Dermis microvascular lymphatic vessel endothelial cell (primary cell): ENCODE measurements at places on chromosomes 4 and X. TPM values are rescaled to one million over a fixed set of nuclear protein-coding genes. Genes with fewer than 3 reads are reported as not detected.

The BMPR1B gene
- total RNA-seq, result 0.38 and 0.51 TPM in 2 replicates

The CD40LG gene
- total RNA-seq, result not detected in 2 replicates

The CCDC110 gene
- total RNA-seq, result 0.13 and 0.25 TPM in 2 replicates

The RAI2 gene
- 1.2 and 3.3 TPM in 2 replicates for total RNA-seq

The TMPRSS11B gene
- not detected in 2 replicates for total RNA-seq

The RBM46 gene
- total RNA-seq, result not detected in 2 replicates

The SAGE1 gene
- total RNA-seq, result not detected in 2 replicates

The HDX gene
- 4.1 and 6.1 TPM in 2 replicates for total RNA-seq

The REELD1 gene
- not detected in 2 replicates for total RNA-seq

The INPP4B gene
- total RNA-seq, result 19.1 and 24.7 TPM in 2 replicates

The ADGRL3 gene
- under 0.01 and 0.13 TPM in 2 replicates for total RNA-seq

The SPATA18 gene
- 1.9 and 2.2 TPM in 2 replicates for total RNA-seq

The CHRNA9 gene
- total RNA-seq, result not detected in 2 replicates

The SMIM43 gene
- 0.13 and 0.38 TPM in 2 replicates for total RNA-seq

The C4orf51 gene
- not detected in 2 replicates for total RNA-seq

The CACNA1F gene
- under 0.01 TPM in 2 replicates for total RNA-seq

The RTL3 gene
- total RNA-seq, result not detected in 2 replicates

The ATXN3L gene
- total RNA-seq, result not detected in 2 replicates

The NR3C2 gene
- 6.0 and 8.5 TPM in 2 replicates for total RNA-seq

The FRMPD4 gene
- not detected in 2 replicates for total RNA-seq

The ENAM gene
- total RNA-seq, result not detected in 2 replicates

The SPIN2A gene
- total RNA-seq, result 0.13 TPM in 2 replicates

The GCNA gene
- total RNA-seq, result 0.51 and 1.3 TPM in 2 replicates

The SCD5 gene
- total RNA-seq, result 23.6 and 23.8 TPM in 2 replicates

The PAK3 gene
- 1.2 and 1.3 TPM in 2 replicates for total RNA-seq

The NAA11 gene
- total RNA-seq, result not detected in 2 replicates

The PAGE4 gene
- total RNA-seq, result not detected in 2 replicates

The MAGEB2 gene
- not detected in 2 replicates for total RNA-seq

The TLR3 gene
- total RNA-seq, result 0.51 and 0.76 TPM in 2 replicates

The OTUD5 gene
- total RNA-seq, result 22.1 and 32.1 TPM in 2 replicates

The MAGEB10 gene
- not detected in 2 replicates for total RNA-seq

The ACOX3 gene
- 19.4 and 23.1 TPM in 2 replicates for total RNA-seq

The PWWP3B gene
- not detected in 2 replicates for total RNA-seq

The PHEX gene
- 0.63 and 0.64 TPM in 2 replicates for total RNA-seq

The CCDC149 gene
- total RNA-seq, result 7.4 and 15.8 TPM in 2 replicates

The MAGED1 gene
- total RNA-seq, result 47.0 and 84.8 TPM in 2 replicates

The ADAM29 gene
- total RNA-seq, result not detected in 2 replicates

The SLC9B1 gene
- total RNA-seq, result 0.13 and 0.51 TPM in 2 replicates

The DGKK gene
- not detected in 2 replicates for total RNA-seq

The IGFBP7 gene
- 598 and 1,706 TPM in 2 replicates for total RNA-seq

The GIMD1 gene
- total RNA-seq, result not detected in 2 replicates

The KLHL5 gene
- 99.0 and 106 TPM in 2 replicates for total RNA-seq

The BEX1 gene
- not detected in 2 replicates for total RNA-seq

The SLC6A14 gene
- total RNA-seq, result not detected in 2 replicates

The SCML2 gene
- total RNA-seq, result 1.6 and 2.7 TPM in 2 replicates

The ARHGAP4 gene
- total RNA-seq, result 4.9 and 5.1 TPM in 2 replicates

The GRID2 gene
- total RNA-seq, result not detected in 2 replicates

The PDCL2 gene
- not detected in 2 replicates for total RNA-seq

The SATL1 gene
- total RNA-seq, result not detected in 2 replicates

The GUCY2F gene
- total RNA-seq, result not detected in 2 replicates

The RTL5 gene
- 0.13 and 0.38 TPM in 2 replicates for total RNA-seq

The EGF gene
- under 0.01 and 0.13 TPM in 2 replicates for total RNA-seq
